ENCODE measurements at places on chromosomes 5 and 9. TPM values are rescaled to one million over a fixed set of nuclear protein-coding genes. Genes with fewer than 3 reads are reported as not detected.

The SRP19 gene
- total RNA-seq: 49.4 TPM

- H3K27ac ChIP-seq: no peak overlapping the region
- no peaks in the 10 kb centered on the region for H3K36me3 ChIP-seq
- DNase-seq: no peak
- H3K27me3 ChIP-seq: no peaks in the 10 kb centered on the region
Observed at GRCh38 chr5:72760259-72760658, 56.2 kb upstream of the TNPO1 start.

DNA sequence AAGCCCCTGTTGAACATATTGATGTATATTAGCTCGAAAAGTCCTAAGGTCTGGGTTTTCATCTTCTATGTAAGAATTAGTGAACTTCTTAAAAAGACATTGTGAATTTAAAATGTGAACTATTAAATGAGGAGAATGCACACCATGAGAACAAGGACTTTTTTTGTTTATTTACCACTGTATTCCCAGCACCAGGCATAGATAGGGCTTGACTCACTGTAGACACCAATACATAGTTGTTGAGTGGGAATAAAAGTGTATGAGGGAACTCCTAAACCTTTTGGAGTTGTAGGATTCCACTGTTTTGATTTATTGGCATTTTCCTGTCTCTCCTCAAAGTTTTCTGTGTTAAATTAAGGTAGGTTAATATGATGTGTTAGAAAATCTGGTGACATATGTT is 40.3 kb downstream of the NNT start:
- no peak overlapping the region for H3K4me3 ChIP-seq
- no peaks in the 10 kb centered on the region for H3K4me1 ChIP-seq
- no peak for DNase-seq
- peaks cover 14% of the 10 kb centered on the region for H3K36me3 ChIP-seq

DNA sequence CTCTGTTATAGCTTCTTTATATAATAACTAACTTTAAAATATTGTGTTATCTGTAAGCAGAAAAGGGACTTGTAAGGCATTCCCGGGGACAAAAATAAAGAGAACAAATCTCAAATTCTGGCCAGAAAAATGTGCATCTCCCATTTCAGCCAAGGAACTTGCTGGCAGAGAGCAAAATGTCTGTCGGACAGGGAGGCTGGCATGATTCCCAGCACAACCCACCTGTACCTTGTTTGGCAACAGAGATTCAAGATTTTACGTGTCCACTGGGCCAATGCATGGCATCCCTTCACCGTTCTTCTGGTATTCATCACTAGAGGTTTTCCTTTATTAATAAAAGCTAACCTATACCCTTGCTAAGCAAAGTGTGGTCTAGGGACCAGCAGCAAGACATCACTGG is 566.6 kb downstream of the PSAT1 start:
- H3K27me3 ChIP-seq: no peaks in the 10 kb centered on the region
- no peak overlapping the region for H3K4me3 ChIP-seq
- no peaks in the 10 kb centered on the region for H3K4me1 ChIP-seq
- H3K36me3 ChIP-seq: no peaks in the 10 kb centered on the region
- H3K27ac ChIP-seq: no peak overlapping the region

GRCh38 chr5:14041528-14042192 is 97.2 kb upstream of the DNAH5 start:
- H3K27ac ChIP-seq: no peak overlapping the region
- no peak for DNase-seq
- no peaks in the 10 kb centered on the region for H3K27me3 ChIP-seq
- no peak overlapping the region for H3K4me3 ChIP-seq

- peaks cover 4% of the 10 kb centered on the region for H3K4me1 ChIP-seq
- peak within 1 kb of the TSS; percentile 62 for H3K4me3 ChIP-seq
- H3K36me3 ChIP-seq: no peaks in the 10 kb centered on the region
- no peaks in the 10 kb centered on the region for H3K27me3 ChIP-seq
- peak; percentile 55 for DNase-seq
Observed at GRCh38 chr9:13279284-13280141, at the start of gene MPDZ. TSS of gene MPDZ (minus strand) at chr9:13279692. CDS start at chr9:13250315, 29,377 bp downstream.

DNA sequence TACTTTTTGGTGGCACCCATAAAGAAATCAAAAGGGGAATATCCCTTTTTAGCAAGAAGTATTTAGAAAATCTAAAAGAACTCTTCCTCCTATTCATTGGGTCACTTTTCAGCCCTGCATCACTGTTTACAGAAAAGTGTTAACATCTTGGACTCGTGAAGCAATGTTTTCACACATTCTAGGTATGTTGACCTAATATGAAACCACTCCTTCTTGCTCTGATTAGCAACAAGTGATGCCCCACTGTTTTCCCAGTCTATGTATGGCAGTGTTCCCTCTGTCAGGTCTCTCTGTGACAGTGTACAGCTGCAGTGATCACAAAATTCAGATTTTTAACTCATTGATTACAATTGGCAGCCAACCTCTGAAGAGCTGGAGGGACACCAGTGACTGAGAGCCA is 148.2 kb upstream of the SLC12A2 start:
- no peaks in the 10 kb centered on the region for H3K4me1 ChIP-seq
- no peak overlapping the region for H3K4me3 ChIP-seq
- no peaks in the 10 kb centered on the region for H3K36me3 ChIP-seq
- H3K27me3 ChIP-seq: no peaks in the 10 kb centered on the region

DNA sequence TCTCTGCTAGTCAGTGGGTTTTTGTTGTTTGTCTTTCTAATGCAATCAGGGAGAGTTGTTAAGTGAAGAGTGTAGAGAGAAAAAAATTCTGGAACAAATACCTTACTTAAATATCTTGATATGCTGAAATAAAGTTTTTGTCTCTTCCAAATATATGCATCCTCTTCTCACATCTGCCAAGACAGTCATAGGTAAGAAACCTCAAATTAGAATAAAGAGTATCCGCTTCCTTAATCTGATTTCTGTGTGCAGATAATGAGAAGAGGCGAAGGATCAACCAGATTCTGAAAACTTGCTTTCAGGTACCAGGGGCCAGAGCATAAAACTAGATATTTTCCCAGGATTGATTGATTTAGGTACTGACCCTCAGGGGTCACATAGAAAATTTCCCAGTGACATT is 11.3 kb upstream of the IL6ST start:
- H3K36me3 ChIP-seq: no peaks in the 10 kb centered on the region
- H3K27ac ChIP-seq: no peak overlapping the region
- no peak for DNase-seq

DNA sequence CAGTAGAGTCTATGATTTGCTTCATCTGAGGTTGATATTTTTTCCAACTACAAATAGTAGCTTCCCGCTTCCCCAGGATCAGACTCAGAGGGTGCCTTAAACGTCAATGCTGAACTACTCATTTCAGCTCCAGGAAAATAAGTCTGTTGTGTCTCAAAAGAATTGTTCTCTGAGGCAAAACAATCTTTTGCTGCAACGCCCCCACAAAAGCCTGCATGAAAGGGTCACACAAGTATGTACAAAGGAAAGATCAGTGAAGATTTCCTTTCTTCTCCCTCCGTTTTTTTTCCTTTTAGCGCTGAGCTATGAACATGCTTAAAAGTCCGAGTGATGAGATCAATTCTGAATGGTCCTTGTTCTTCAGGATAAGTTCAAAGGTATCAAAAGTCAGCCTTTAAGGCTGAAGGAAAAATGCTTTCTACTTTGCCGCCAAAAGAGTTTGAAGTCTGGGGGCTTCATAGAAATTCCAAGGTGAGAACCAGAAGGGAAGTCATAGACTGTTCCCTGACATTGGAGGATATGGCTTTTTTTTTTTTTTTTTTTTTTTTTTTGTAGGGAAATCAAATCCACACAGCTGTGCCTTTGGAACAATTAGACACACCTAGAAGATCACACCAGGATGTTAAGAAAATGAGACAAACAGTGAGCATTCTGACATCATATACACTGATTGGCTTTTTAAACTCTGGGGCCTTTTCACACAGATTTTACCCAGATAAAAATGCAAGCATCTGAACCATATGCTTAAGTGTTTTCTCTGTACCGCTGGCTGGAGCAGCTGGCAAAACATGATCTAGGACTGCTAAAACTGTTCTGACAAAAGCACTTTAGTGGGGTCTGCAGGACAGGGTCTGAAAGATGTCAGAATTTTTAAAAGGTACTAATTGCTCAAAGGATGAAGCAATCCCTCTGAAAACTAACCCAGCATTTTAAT is 329.3 kb downstream of the ENC1 start:
- no peaks in the 10 kb centered on the region for H3K4me1 ChIP-seq
- no peak overlapping the region for H3K27ac ChIP-seq
- no peaks in the 10 kb centered on the region for H3K27me3 ChIP-seq
- DNase-seq: no peak

GRCh38 chr9:116654059-116654355 is 33.1 kb upstream of the TRIM32 start:
- no peak overlapping the region for H3K27ac ChIP-seq
- no peaks in the 10 kb centered on the region for H3K36me3 ChIP-seq
- H3K4me3 ChIP-seq: no peak overlapping the region
- no peaks in the 10 kb centered on the region for H3K27me3 ChIP-seq
- no peak for DNase-seq

- H3K36me3 ChIP-seq: no peaks in the 10 kb centered on the region
- no peak overlapping the region for H3K4me3 ChIP-seq
- no peak overlapping the region for H3K27ac ChIP-seq
- no peak for DNase-seq
- H3K27me3 ChIP-seq: no peaks in the 10 kb centered on the region
- H3K4me1 ChIP-seq: no peaks in the 10 kb centered on the region
Observed at GRCh38 chr5:579211-579610, 32.9 kb upstream of the CEP72 start.

The PCDHB3 gene
- total RNA-seq: 0.09 TPM

The SPINK4 gene
- total RNA-seq: 0.70 TPM
